Stimulated activated CD4-positive, alpha-beta T cell treated with anti-CD3 and anti-CD28 coated beads, Interleukin-15, amount 100 ng/mL, for 1 hour (primary cell): ENCODE measurements at places on chromosomes 11 and 22.

- no peak for DNase-seq
Measured at GRCh38 chr22:36395055-36395849, 7.5 kb upstream of the MYH9 start.

DNA sequence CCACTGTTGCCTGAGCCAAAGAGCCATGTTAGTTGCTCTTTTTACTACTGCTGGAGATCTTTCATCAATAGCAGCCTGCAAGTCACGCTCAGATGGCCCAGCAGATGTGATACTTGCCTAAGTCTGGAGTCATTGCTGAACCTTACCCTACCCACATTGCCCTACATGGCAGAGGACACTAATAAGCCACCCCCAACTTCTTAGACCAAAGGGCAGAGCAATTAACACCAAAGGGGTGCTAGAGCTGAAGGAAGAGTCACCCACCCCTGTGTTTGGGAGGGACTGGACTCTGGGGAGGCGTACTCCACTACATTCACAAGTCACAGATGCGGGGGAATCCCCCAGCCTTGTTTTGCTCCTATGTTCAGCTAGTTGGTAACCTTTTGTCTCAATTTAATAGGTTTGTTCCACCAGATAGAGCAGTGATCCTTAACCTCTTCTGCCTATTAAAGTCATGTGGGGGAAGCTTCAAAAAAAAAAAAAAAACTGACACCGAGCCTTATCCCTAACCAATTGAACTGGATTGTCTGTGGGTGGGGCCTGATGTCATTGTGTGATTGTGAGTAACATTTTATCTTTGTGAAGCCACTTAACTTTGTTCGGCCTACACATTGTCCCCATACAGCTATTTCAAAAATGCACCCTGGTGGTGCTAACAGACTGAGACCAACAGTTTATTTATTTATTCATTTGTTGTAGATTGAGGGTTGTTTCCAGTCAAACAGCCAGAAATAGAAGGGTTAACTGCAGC, 13.1 kb downstream of the ADM start:
- DNase-seq, result no peak

GRCh38 chr22:25663654-25664053, 78.3 kb upstream of the MYO18B start:
- DNase-seq, result no peak

DNA sequence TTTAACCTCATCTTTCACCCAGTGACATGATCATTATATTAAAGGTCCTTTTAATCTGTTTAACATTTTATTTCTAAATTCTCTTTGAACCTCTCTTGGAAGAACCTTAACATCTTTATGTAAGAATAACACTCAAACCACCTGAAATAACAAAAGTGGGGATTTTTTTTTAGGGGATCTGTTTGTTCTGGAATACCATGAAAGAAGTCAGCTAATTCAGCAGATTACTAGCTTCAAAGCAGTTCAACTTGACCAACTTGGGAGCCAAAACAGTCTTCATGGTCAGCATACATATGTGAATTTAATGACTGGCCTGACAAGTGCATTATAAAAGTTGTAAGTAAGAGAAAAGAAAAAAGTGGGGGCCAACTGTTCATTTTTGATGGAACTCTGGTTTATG, 52.3 kb downstream of the CCDC34 start:
- no peak for DNase-seq

DNA sequence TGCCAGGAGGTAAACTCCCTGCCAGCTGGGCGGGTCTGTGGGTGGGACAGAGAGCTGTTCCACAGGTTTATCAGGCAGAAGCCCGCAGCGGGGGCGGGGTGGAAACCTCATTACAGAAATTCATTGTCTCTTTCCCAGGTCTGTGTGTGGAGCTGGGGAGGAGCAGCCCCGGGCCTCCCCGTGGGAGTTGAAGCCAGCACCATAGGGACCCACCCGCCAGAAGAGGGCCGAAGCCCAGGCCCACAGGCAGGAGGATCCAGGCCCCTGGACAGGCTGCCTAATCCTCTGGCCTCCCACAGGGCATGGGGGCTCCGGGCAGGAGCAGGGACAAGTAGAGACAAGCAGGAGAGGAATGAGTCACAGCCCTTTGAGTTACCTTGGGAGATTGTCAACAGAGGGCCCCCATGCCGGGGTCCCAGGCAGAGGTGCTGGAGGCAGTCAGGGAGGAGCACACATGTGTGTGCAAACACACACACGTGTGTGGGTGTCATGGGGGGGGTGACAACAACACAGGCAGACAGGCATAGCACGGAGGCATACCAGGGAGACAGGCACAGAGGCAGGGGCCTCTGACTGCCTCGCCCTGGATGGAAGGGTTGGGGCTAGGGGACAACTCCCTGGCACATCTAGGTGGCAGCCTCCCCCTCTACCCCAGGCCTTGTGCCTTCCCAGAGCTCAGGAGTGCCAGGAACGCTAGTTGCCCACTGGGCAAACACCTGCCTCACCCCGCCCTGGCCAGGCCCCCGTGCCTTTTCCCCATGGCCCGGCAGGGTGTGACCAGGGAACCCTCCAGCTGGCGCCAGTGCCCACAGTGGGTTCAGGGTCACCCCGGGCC, 1.4 kb downstream of the CDC42BPG start:
- DNase-seq, result no peak

GRCh38 chr11:130427581-130428315, 661 bp downstream of the ADAMTS8 start:
- no peak for DNase-seq

GRCh38 chr11:17821648-17822400, 87.2 kb downstream of the KCNC1 start:
- no peak for DNase-seq

GRCh38 chr22:45163099-45163450, 650 bp upstream of the NUP50 start:
- no peak for DNase-seq

- no peak for DNase-seq
Measured at GRCh38 chr11:32562839-32563599, 20.6 kb upstream of the EIF3M start.

GRCh38 chr11:59062602-59063529, 23.2 kb upstream of the GLYATL1B start:
- DNase-seq, result no peak

GRCh38 chr11:95266751-95267374, 35.9 kb upstream of the SESN3 start:
- DNase-seq, result no peak
